ENCODE measurements at places on chromosomes 6 and 20.

DNA sequence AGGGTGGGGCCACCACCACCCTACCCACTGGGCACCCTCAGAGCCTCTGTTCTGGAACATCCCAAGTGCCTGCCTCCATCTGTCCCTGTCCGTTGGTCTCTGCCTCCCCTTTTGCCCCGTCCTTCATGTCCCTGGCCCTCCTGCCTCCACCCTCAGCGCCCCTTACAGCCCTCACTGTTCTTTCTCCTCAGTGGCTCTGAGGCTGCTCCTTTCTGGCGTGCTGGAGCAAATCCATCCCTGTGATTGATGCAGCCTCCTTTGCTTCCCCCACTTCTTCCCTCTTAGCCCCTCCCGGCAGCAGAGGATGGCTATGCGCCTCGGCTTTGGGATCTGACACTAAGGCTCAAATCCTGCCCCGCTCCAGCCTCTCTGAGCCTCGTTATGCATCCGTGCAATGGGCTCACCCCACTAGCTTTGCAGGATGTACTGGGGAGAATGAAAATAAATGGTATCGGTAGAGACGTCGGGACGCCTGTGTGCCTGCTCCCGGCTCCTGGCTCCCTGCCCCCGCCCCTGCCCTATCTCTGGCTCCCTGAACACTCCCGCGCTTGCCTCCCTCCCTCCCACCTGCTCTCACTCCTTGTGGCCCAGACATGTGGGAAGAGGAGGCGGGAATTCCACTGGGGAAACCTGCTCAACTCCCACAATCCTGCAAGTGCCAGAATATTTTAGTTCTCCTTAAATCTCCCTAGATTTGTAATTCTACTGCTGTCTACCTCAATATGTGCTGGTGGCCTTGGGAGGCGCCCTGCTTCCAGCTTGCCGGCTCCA, 13.1 kb downstream of the VSTM2L start:
- DNase-seq = no peak

- peak; percentile 31 for DNase-seq
Measured at GRCh38 chr20:38143646-38144554, 21.2 kb downstream of the TGM2 start.

GRCh38 chr20:63495167-63495720, 3.6 kb downstream of the EEF1A2 start:
- no peak for DNase-seq

- no peak for DNase-seq
Measured at GRCh38 chr20:507006-507758, 36.4 kb downstream of the CSNK2A1 start.

- DNase-seq = no peak
Measured at GRCh38 chr20:42862446-42862845, 327.3 kb downstream of the PTPRT start.
